Transverse colon (tissue), 4 donors: ENCODE measurements at places on chromosomes 3 and 15. TPM values are rescaled to one million over a fixed set of nuclear protein-coding genes. Genes with fewer than 3 reads are reported as not detected.

Gene EIF4G1
- 453 TPM for total RNA-seq

Gene COL6A5
- not detected for total RNA-seq

DNA sequence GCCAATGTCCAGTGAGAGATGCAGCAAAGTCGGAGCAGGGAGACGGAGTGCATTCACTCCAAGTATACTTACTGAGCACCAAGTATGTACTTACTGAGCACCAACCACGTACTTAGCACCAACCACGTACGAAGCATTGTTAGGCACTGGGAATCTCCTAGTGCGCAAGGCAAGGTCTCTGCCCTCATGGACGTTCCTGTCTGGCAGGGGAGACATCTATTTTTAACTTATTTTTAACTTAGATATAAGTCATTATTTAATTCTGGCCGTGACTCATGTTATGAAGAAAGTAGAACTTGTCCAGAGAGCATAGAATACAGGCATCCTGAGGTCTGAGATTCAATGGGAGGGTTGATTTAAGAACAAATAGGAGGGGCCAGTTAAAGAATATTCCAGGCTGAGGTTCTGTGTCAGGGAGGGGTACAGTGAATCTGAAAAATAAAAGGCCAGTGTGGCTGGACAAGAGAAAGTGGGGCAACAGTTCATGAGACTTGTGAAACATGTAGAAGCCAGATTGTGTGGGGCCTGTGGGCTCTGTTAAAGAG lies 9.3 kb upstream of the LRRC31 start:
- no peak overlapping the region for H3K4me3 ChIP-seq
- peaks cover 4% of the 10 kb centered on the region for H3K27me3 ChIP-seq
- no peaks in the 10 kb centered on the region for H3K36me3 ChIP-seq
- no peaks in the 10 kb centered on the region for H3K4me1 ChIP-seq

Gene ONECUT1
- total RNA-seq = 0.64 TPM

GRCh38 chr15:35151381-35151780 lies 66.3 kb upstream of the NANOGP8 start:
- DNase-seq = no peak
- H3K4me3 ChIP-seq = no peak overlapping the region
- H3K27ac ChIP-seq = no peak overlapping the region
- H3K27me3 ChIP-seq = no peaks in the 10 kb centered on the region
- H3K4me1 ChIP-seq = no peaks in the 10 kb centered on the region

Gene VGLL3
- 138 TPM for total RNA-seq
